Activated CD4-positive, alpha-beta T cell treated with anti-CD3 and anti-CD28 coated beads, Interleukin-2, amount 10 ng/mL, durations not matched to agents 7 days and 5 days (primary cell): ENCODE measurements at places on chromosomes 16 and 17. TPM values are rescaled to one million over a fixed set of nuclear protein-coding genes. Genes with fewer than 3 reads are reported as not detected.

- H3K4me3 ChIP-seq = no peak overlapping the region
- no peaks in the 10 kb centered on the region for H3K4me1 ChIP-seq
- peaks cover 11% of the 10 kb centered on the region for H3K36me3 ChIP-seq
Observed at GRCh38 chr16:14249291-14250032, 178.3 kb downstream of the MRTFB start.

DNA sequence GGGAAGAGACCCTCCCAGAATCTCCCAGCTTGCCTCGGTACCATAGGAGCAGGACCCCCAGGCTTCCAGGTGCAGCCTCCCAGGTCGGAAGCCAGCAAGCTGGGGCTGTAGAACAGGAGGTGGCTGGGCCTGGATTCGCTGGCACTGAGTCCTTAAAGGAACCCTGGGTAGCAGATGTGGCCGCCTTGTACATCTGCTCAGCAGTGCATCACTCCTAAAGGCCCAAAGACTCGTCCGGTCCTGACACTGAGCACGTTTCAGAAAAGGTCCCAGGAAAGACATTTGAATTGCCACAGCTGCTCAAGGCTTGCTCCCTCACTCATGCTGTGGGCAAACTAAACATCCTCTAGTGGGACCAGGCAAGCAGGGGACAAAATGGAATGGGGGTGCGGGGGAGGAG lies 172.8 kb downstream of the RAB11FIP4 start:
- H3K4me3 ChIP-seq = no peak overlapping the region
- no peak overlapping the region for H3K27ac ChIP-seq
- H3K36me3 ChIP-seq = no peaks in the 10 kb centered on the region
- peaks cover 11% of the 10 kb centered on the region for H3K27me3 ChIP-seq
- DNase-seq = no peak

- peak overlapping the region; percentile 74 for H3K27ac ChIP-seq
- H3K27me3 ChIP-seq = no peaks in the 10 kb centered on the region
- H3K4me1 ChIP-seq = peaks cover 15% of the 10 kb centered on the region
Observed at GRCh38 chr17:78986649-78987328, 7.1 kb upstream of the LGALS3BP start.

DNA sequence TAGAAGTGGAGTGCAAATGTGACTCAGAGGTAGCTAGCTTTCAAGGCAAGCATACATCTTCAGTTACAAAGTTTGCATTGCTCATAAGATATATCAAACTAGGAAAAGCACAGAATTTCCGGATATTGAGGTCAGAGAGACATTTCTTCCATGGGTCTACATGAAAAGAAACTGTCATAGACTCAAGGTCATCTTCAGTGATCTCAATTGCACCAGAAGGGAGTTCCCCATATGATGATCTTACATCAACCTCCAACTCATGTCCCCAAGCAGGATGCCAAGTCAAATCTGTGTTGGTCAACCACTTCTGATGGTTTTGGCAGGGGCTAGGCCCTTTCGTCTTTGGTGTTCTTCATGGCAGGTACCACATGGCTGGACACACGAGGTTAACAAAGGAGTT lies 459.9 kb upstream of the MAF start:
- no peak overlapping the region for H3K4me3 ChIP-seq
- H3K36me3 ChIP-seq = no peaks in the 10 kb centered on the region
- H3K27ac ChIP-seq = no peak overlapping the region
- DNase-seq = no peak
- no peaks in the 10 kb centered on the region for H3K4me1 ChIP-seq

- H3K27ac ChIP-seq = peak overlapping the region; percentile 88
- no peaks in the 10 kb centered on the region for H3K27me3 ChIP-seq
- H3K4me1 ChIP-seq = peaks cover 53% of the 10 kb centered on the region
Observed at GRCh38 chr17:67379251-67379630, 2.2 kb downstream of the PITPNC1 start.

- peaks cover 19% of the 10 kb centered on the region for H3K4me1 ChIP-seq
- no peaks in the 10 kb centered on the region for H3K36me3 ChIP-seq
- no peak for DNase-seq
- H3K27me3 ChIP-seq = no peaks in the 10 kb centered on the region
- H3K4me3 ChIP-seq = peak overlapping the region; percentile 79
Observed at GRCh38 chr16:8673611-8674412, 605 bp upstream of the ABAT start.

DNA sequence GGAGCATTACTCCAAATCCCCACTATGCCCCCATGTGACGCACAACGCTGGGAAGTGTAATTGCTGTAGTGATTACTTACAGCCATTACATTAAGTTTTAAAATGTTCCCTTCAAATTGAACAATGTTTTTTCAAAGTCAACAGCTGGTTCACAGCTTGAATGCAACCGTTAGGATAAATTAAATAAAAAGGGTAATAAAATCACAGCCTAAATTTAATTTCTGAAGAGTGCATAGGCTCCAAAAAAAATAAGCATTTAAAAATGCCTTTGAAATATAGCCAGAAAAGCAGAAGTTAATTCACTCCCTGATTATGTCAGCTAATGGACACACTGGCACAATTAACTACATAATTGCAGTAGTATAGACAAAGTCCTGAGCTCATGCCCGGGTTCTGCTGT lies 50.5 kb upstream of the KDM8 start:
- no peak for DNase-seq
- no peaks in the 10 kb centered on the region for H3K27me3 ChIP-seq
- no peak overlapping the region for H3K27ac ChIP-seq
- H3K4me3 ChIP-seq = no peak overlapping the region
- peaks cover 19% of the 10 kb centered on the region for H3K4me1 ChIP-seq

DNA sequence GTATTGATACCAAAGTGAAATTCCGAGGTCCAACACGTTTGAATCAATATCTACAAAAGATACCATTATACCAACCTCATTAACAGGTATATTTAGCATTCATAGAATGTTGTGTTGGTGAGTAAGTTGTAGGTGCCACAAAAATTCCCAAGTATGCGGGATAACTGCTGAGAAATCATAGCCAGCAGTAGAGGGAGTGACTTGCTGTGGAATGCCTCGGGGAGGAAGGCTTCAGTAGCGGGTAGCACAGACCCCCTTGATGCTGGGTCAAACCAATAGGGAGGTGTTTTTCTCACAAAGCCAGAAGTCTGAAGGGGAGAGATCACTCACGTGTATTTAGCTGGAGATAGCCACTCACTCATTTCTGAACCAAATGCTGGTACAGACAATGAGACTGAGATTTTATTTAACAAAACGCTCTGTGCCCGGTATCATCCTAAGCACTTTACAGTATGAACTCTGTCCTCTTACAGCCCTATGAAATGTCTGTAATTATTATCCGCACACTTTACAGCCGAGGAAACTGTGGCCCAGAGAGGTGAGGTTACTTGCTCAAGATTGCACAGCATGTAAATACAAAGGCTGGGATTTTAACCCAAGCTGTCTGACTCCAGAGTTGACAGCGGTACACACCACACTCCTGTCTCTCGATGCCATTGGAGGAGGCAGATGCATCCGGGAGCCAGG lies 23.1 kb downstream of the HSBP1 start:
- peaks cover 14% of the 10 kb centered on the region for H3K4me1 ChIP-seq
- no peak overlapping the region for H3K4me3 ChIP-seq
- peaks cover 12% of the 10 kb centered on the region for H3K27me3 ChIP-seq
- DNase-seq = no peak
- no peak overlapping the region for H3K27ac ChIP-seq
- H3K36me3 ChIP-seq = no peaks in the 10 kb centered on the region

GRCh38 chr16:54508351-54508750 lies 221.8 kb upstream of the IRX3 start:
- no peaks in the 10 kb centered on the region for H3K36me3 ChIP-seq
- H3K27ac ChIP-seq = no peak overlapping the region
- no peak for DNase-seq
- H3K4me1 ChIP-seq = no peaks in the 10 kb centered on the region
- no peak overlapping the region for H3K4me3 ChIP-seq

GRCh38 chr16:67668495-67669157 lies 2.0 kb downstream of the C16orf86 start:
- no peak overlapping the region for H3K27ac ChIP-seq
- no peaks in the 10 kb centered on the region for H3K27me3 ChIP-seq
- H3K4me3 ChIP-seq = no peak overlapping the region
- peaks cover 35% of the 10 kb centered on the region for H3K4me1 ChIP-seq
- peak; percentile 47 for DNase-seq

- H3K27ac ChIP-seq = peak overlapping the region; percentile 6
- peaks cover 19% of the 10 kb centered on the region for H3K4me1 ChIP-seq
- H3K4me3 ChIP-seq = no peak overlapping the region
Observed at GRCh38 chr17:63753215-63753614, 11.6 kb upstream of the STRADA start.

- no peak overlapping the region for H3K27ac ChIP-seq
- no peak for DNase-seq
- no peaks in the 10 kb centered on the region for H3K36me3 ChIP-seq
- H3K4me3 ChIP-seq = no peak overlapping the region
- H3K27me3 ChIP-seq = no peaks in the 10 kb centered on the region
Observed at GRCh38 chr16:8295513-8296237, 294.6 kb downstream of the TMEM114 start.

- no peaks in the 10 kb centered on the region for H3K27me3 ChIP-seq
- H3K36me3 ChIP-seq = peaks cover 39% of the 10 kb centered on the region
- peak overlapping the region; percentile 95 for H3K27ac ChIP-seq
- peak; percentile 73 for DNase-seq
- H3K4me1 ChIP-seq = peaks cover 75% of the 10 kb centered on the region
Observed at GRCh38 chr17:68437979-68438822, 19.1 kb downstream of the WIPI1 start.

DNA sequence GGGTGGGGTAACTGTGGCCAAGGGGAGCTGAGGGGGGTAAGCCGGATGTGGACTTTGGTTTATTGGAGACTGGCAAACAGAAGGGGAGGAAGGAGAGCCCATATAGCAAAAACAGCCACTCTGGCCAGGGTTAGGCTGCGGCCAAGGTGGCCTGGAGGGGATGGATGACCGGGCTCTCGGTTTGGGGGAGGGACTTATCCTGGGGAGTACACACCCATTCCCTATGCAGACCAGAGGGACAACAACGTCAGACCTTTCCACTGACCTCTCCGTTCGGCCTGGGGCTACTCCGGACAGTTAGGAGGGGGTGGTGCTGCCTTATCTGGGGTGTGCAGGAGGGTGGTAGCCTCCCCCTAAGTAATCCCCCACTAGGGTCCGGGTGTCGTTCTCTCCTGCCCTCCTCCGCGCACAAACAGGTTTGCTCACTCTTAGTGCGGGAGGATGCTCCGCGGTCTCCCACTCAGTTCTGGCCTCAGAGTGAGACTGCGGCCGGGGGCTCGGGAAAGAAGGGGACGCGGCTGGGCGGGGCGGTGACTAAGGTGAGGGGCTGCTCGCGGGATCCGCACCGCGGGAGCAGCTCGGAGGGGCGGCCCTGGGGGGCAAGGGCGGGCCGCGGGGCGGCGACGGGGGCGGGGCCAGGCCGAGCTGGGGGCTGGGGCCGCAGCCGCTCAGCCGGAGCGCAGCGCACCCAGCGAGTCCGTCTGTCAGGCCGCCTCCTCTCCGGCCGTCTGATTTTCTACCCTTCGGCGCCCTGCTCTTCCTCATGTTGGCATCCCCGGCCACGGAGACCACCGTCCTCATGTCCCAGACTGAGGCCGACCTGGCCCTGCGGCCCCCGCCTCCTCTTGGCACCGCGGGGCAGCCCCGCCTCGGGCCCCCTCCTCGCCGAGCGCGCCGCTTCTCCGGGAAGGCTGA lies at the start of gene WNK4:
TSS of gene WNK4 (plus strand) at position 675 of the 915 bp plus-strand sequence. CDS start at position 764, 89 bp downstream.
- H3K36me3 ChIP-seq = peaks cover 32% of the 10 kb centered on the region
- DNase-seq = no peak
- H3K4me1 ChIP-seq = peaks cover 23% of the 10 kb centered on the region
- no peak within 1 kb of the TSS for H3K27ac ChIP-seq
- no peak within 1 kb of the TSS for H3K4me3 ChIP-seq

DNA sequence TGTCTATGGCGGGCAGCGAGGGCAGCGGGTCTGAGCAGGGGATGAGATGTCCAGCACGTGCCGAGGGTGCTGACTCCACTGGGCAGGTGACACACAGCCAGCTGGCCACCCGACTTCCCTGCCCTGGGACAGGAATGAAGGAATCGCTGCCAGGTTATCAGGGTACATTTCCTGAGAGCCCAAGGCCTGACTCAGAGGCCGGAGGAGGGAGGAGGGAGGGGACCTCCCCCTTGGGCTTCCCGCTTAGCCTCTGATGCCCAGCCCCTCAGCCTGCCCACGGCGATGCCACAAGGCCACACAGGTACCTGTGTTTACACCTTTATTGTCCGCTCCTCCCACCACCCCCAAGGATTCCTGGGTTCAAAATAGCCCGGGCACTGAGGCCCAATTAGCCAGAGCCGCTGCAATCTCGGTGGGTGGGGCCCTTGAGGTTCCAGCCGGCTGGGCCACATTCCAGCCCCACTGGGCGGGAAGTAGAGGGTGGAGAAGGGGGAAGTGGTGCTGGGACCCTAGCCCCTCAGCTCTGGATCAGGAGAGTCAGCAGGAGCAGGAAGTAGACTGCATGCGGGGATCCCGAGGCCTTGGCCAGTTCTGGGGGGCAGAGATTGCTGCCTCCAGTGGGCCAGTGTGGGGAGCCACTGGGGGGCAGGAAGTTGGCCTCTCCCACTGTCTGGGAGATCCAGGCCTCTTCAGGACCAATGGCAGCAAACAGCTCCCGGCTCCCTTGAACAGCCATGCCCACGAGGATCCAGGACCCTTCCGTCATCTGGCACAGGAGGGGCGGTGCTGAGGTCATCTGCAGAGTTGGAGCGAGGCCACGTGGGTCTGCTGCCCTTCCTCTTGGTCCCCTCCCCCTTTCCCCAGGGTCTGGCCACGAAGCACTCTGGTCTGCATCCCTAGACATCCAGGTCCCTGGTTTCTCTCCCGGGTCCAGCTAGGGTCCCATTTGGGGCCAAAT lies 3.4 kb upstream of the PRSS8 start:
- H3K4me1 ChIP-seq = peaks cover 16% of the 10 kb centered on the region
- H3K4me3 ChIP-seq = no peak overlapping the region
- no peaks in the 10 kb centered on the region for H3K36me3 ChIP-seq

DNA sequence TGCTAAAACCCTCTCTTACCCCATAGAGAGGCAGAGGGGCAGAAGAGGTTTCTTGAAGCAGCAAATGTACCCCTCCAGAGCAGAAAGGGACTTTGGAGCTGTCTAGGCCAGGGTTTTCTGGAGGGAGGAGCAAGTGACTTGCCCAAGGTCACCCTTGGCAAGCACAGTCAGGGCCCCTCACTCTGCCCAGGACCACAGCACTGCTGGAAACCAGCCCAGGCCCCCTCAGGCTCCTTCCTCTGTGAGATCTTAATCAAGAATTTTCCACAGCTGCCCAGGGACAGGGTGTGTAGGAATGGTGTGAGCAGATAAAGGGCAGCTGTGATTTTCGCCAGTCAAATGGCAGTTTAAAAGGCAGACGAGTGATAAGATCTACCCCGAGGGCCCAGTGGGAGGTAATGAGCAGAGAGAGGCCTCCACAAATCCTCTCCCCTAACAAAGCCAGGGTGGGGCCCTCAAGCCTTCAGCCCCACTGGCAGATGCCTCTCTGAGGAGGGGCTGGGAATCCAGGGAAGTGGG lies 3.9 kb upstream of the SLC12A3 start:
- peak overlapping the region; percentile 94 for H3K27ac ChIP-seq
- peaks cover 45% of the 10 kb centered on the region for H3K4me1 ChIP-seq
- H3K27me3 ChIP-seq = no peaks in the 10 kb centered on the region
- DNase-seq = no peak
- no peaks in the 10 kb centered on the region for H3K36me3 ChIP-seq

GCSH gene
- 7.0 TPM for total RNA-seq

HBA2 gene
- 0.40 TPM for total RNA-seq

SULT1A2 gene
- total RNA-seq = 0.27 TPM
